ENCODE measurements at places on chromosomes 13 and 19. TPM values are rescaled to one million over a fixed set of nuclear protein-coding genes. Genes with fewer than 3 reads are reported as not detected.

SPC24 gene
- 44.5 TPM for total RNA-seq

SGTA gene
- total RNA-seq: 50.9 TPM

MEIS3 gene
- 38.0 TPM for total RNA-seq

DNA sequence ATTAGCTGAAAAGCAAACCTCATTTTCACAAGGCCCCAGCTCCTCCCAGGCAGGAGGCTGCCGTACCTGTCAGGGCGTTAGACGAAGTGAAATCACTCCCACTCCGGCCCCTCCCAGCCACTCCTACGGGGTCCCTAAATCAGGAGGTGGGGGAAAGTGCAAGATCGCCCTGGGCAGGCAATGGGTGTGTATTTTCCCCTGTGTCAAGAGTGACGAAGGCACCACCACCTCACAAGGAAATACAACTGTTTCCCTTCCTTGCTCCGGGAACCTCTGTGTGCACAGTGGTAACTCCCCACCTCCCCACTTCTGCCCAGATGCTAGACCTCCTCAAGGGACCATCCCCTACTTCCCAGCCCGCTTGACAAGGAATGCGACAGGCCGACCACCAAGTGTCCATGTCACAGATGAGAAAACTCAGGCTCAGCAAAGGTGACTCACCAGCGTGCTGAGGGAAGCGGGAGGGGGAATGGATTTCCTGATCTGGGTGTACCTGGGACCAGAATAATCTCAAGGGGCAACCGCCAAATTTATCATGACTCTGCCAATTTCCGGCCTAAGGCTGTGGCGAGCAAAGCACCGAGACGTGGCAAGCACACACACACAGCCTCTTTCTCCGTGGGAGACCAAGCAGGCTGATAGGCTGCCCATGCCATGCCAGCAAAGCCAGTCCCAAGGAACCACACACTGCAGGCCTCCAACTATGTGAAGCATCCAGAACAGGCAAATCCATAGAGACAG, 7.3 kb downstream of the PPP6R1 start:
- no peak for DNase-seq

DNA sequence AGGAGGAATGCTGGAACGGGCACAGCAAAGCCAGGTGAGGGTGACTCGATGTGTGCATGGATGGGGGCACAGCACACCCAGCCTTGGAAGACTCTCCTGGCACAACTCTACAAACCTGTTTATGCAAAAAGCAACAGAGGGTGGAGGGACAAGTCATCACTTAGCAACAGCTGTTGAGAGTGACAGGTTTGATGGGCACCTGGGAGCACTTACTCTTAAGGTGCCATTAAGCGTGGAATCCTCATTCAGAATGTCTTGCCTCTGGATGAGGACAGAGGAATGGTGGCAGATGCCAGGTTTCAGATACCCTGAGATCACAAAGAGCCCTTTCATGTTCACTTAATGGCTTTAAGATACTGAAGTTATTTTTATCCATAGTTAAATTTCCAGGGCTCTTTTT, 97.0 kb downstream of the DCT start:
- DNase-seq: no peak

GRCh38 chr19:16076958-16077611, 790 bp downstream of the TPM4 start:
- no peak for DNase-seq

GRCh38 chr19:1222394-1222793, 15.4 kb downstream of the CBARP start:
- no peak for DNase-seq

DNA sequence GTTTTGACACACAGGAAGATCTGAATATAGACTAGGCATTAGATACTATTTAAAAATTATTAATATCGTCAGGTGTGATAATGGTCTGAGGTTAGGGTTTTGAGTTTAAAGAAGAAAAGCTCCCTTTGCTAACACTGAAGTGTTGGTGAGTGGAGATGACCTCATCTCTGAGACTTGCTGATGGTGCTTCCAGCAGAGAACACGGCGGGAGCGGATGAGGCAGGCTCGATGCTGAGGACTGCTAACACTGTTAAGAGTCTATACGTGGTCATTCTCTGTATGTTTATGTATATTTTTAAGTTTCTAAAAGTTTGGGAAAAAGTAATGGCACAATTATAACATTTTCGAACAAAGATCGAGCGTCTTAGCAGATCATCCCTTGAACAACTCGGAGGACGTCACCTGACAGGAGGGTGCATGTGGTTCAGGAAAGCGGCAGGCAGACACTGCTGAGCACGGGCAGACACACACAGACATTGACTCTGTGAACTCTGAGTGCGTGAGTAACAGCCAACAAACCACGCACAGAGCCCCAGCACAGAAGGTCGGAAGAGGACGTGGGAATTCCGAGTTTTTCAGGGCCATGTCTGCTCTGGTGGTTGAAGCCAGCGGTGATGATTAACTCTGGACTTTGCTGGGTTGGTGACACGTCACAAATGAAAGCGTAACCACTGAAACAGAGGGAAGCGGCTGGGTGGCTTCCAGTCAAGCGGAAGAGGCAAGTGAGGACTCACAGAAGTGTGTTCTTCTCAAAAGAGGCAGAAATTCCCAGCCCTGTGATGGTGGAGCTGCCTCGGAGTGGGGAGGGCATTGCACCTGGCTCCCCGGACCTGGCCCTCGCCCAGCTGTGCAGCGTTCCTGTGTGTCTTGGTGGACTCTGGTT, 91.9 kb upstream of the TEX29 start:
- DNase-seq: peak; percentile 48

GRCh38 chr13:28179974-28180373, 41.6 kb downstream of the PAN3 start:
- no peak for DNase-seq

All from fibroblast of villous mesenchyme (primary cell).